Osteoblast (primary cell): ENCODE measurements at places on chromosomes 1 and 21. TPM values are rescaled to one million over a fixed set of nuclear protein-coding genes. Genes with fewer than 3 reads are reported as not detected.

DNA sequence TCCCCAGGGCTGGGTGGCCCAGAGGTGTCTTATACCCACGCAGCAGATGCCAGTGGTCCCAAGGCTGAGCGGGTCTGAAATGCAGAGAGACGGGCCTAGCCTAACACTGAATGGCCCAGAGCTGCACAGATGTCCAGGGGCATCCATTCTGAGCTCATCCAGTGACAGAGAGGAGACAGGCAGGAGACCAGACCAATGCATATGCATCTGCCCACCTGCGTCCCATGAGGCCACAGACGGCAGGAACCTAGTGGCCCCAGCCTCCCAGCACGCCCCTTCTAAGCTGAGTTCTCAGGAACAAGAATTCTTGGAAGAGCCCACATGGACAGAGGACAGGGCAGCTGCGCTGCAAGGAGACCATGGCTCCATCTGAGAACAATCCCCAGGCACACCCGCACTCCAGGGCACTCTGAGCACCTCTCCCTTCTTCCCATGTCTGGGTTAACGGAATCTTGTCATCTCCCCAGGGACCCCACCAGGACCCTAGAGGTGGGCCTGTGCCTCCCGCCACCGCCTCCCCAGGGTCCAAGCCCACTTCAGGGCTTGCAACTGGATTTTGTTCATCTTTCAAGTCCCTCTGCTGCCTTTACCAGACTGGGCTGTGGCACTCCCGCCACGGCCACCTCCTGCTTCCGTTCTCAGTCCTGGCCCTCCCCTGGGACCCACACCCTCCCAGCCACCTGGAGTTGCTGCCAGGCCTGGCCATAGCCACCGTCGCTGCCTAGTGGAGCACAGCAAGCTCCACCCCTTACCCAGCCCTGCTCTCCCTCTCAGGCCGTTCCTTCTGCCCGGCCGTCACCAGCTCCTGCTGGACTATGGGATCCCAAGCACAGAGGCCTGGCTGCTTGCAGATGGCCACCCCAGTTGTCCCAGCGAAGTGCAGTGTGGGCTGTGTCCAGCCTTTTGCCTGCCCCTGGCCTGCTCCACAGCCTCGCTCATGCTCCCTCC is 3.3 kb downstream of the WNT3A start:
- H3K27me3 ChIP-seq: peaks cover 54% of the 10 kb centered on the region
- no peaks in the 10 kb centered on the region for H3K36me3 ChIP-seq
- no peak overlapping the region for H3K27ac ChIP-seq
- H3K4me1 ChIP-seq: peaks cover 6% of the 10 kb centered on the region
- no peak overlapping the region for H3K4me3 ChIP-seq

DNA sequence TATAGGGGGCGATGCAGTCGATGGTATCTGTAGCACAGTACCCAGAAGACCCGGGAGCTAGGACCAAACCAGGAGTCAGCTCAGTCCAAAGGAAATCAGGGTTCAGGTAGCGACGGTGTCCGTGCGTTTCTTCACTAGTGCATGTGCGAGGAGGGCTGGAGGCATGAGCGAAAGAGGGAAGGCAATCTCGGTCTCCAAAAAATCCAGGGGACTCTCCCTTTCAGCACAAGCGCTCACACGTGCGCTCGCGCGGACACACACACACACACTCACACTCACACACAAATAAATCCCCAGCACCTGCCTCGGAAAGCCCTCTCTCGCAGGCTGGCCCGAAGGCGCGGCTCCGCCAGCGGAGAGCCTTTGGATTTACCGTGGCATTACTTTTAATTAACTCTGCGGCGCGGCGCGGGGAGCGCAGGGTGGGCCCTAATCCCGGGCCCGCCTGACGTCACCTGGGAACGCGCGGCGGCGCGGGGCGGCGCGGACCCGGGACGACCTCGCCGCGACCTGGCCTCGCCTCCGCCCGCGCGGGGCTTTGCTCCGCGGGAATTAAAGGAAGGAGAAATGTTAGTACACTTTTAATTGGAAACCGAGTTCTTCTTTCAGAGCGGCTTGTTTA is 121.2 kb downstream of the LMX1A start:
- no peaks in the 10 kb centered on the region for H3K4me1 ChIP-seq
- H3K4me3 ChIP-seq: no peak overlapping the region
- DNase-seq: no peak
- no peaks in the 10 kb centered on the region for H3K36me3 ChIP-seq
- H3K27me3 ChIP-seq: peaks cover 20% of the 10 kb centered on the region

DNA sequence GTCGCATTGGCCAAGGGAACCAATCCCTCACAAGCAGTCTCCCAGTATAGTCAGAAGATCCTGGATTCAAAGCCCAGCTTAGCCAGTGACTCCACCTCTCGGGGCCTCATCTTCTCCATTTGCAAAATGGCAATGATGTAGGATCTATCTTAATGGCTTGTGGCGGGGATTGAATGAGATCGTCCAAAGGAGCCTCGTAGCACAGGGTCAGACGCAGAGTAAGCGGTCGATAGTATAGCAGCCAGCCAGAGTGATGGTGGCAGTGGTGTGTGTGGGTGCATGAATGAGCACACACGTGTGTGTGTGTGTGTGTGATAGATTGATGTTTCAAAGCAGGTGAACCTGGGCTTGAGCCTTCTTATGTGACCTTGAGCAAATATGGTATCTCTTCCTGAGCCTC is 79.8 kb upstream of the WNT4 start:
- H3K36me3 ChIP-seq: no peaks in the 10 kb centered on the region
- H3K27ac ChIP-seq: no peak overlapping the region
- H3K4me3 ChIP-seq: no peak overlapping the region

DNA sequence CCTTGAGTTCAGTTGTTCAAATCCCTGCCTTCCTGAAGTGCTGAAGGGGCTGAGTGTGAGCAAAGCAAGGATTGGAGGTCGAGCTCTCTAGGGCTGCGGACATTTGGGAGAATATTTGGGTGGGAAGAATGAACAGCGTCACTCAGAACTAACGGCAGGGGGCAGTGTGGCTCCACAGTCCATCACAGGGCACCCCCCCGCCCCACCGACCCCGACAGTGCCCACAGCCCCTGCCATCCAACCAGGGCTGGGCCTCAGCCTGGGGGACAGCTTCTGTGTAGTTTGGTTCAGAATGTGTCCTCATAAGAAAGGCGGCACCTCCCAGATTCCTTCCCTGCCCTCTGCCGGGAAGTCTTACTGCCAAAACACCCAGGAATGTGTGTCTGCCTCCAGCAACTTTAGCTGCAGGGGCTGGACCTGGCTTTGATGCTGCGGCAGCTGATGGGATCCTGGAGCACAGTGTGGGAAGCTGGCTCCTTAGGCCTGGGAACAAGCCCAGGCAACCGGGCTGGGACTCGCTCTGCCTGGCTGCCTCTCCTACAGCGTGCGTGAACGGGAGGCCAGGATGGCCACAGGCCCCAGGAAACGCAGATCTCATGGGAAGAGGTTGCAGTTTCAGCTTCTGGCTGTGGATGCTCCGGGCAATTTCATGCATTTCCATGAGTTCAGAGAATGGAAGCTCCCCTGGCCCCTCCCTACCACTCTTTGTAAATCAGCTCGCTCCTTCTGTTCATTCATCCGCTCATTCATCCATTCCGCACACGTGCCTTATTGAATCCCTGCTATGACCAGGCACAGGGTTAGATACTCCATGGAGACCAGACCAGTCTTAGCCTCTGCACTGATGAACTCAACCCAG is 104.9 kb upstream of the TMPRSS2 start:
- H3K4me3 ChIP-seq: peak overlapping the region; percentile 26
- H3K36me3 ChIP-seq: no peaks in the 10 kb centered on the region
- H3K27ac ChIP-seq: peak overlapping the region; percentile 99
- H3K4me1 ChIP-seq: peaks cover 35% of the 10 kb centered on the region

- H3K4me3 ChIP-seq: no peak overlapping the region
- no peak overlapping the region for H3K27ac ChIP-seq
- no peak for DNase-seq
- no peaks in the 10 kb centered on the region for H3K36me3 ChIP-seq
- H3K27me3 ChIP-seq: no peaks in the 10 kb centered on the region
Measured at GRCh38 chr21:19045876-19046275, 642.3 kb upstream of the TMPRSS15 start.

GRCh38 chr1:25105836-25106235 is 126.5 kb downstream of the SYF2 start:
- H3K36me3 ChIP-seq: no peaks in the 10 kb centered on the region
- H3K4me3 ChIP-seq: no peak overlapping the region
- no peak for DNase-seq
- no peak overlapping the region for H3K27ac ChIP-seq
- peaks cover 8% of the 10 kb centered on the region for H3K4me1 ChIP-seq
- peaks cover 11% of the 10 kb centered on the region for H3K27me3 ChIP-seq

DNA sequence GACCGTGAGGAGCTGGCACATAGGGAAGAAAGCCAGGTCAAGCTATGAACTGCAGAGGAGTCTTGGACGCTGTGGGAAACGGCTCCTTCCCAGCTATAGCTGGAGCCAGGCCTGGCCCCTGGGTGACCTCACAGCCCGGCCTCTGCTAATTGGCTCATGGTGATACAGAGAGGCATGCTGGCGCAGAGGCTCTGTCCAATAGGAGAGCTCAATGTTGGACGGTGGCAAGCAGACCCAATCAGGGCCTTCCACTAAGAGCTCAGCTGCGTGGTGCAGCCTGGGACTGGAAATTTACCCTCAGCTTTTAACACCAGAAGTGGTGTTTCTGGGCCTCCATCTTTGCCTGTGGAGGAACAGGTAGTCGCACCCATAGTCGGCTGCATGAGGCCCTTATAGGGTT is 64.4 kb upstream of the GRHL3 start:
- peaks cover 6% of the 10 kb centered on the region for H3K27me3 ChIP-seq
- no peaks in the 10 kb centered on the region for H3K36me3 ChIP-seq
- no peak for DNase-seq

DNA sequence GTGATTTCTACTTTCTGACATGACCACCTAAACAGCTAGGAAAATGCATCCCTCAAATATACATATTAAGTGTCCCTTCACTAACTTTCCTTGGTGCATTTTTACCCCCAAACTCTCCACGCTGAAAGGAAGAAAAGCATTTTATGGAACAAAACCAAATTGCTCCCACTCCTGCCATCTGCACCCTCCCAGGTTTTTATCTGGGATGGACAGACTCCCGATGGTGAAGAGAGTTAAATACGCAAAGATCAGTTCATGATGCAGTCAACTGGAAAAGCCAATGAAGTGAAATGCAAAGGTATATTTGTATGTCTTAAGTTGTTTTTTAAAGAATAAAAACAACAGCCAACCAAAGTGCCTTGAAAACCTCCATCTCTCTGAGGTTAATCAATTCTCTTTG is 2.7 kb downstream of the DSTYK start:
- no peaks in the 10 kb centered on the region for H3K27me3 ChIP-seq
- no peak overlapping the region for H3K27ac ChIP-seq
- H3K4me1 ChIP-seq: peaks cover 26% of the 10 kb centered on the region

GRCh38 chr1:97999320-97999719 is 78.5 kb upstream of the DPYD start:
- no peak for DNase-seq
- H3K27ac ChIP-seq: peak overlapping the region; percentile 80
- no peak overlapping the region for H3K4me3 ChIP-seq
- H3K27me3 ChIP-seq: no peaks in the 10 kb centered on the region

DNA sequence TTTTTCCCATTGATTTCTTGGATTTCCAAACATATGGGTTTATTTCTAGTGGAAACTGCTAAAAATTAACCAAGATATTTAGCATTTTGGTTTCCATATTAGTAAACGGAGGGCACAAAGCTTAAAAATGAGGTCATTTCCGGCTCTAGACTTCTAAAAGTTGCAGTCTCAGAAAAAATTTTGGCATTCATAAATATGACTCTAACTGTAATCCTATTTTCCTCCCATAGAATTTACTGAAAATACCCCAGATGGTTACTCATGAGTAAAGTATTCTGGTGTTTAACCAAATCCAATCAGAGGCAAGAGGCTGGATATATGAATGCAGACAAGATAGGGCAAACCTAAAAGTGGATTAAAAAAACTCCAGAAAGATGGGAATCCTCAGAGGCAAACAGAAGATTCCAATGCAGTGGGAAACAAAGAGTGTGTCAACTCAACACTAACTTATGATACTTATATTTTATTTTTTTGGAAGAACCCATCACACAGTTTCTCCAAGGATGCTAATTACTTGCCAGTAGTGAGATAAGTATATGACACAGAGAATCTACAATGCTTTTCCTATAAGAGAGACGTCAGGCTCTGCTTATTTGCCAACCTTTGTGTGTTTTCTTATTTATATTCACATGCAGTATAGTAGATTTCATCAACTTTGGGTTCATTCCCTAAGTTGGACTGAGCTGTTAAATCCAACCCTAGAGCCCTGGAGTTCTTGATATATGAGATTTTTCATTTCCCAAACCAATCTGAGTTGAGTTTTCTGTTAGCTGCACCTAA is 90.1 kb upstream of the BCL10 start:
- H3K27me3 ChIP-seq: no peaks in the 10 kb centered on the region
- H3K36me3 ChIP-seq: peaks cover 10% of the 10 kb centered on the region
- DNase-seq: peak; percentile 73
- no peak overlapping the region for H3K4me3 ChIP-seq

DNA sequence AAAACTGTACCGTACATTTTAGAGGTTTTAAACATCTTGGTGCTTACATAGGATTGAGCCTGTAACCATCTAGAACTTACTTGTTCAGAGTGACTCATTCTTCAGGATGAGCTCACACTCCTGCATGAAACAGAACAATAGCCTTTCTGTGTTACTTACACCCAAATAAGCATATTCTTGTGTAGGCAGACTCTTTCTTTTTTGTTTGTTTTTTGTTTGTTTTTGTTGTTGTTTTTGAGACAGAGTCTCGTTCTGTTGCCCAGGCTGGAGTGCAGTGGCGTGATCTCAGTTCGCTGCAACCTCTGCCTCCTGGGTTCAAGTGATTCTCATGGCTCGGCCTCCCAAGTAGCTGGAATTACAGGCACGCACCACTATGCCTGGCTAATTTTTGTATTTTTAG is 3.8 kb upstream of the CA6 start:
- peak; percentile 94 for DNase-seq
- peaks cover 9% of the 10 kb centered on the region for H3K4me1 ChIP-seq
- no peak overlapping the region for H3K27ac ChIP-seq
- no peaks in the 10 kb centered on the region for H3K36me3 ChIP-seq
- no peak overlapping the region for H3K4me3 ChIP-seq

GRCh38 chr1:195462152-195462551 is 1146.1 kb downstream of the KCNT2 start:
- H3K4me1 ChIP-seq: no peaks in the 10 kb centered on the region
- H3K27me3 ChIP-seq: no peaks in the 10 kb centered on the region
- no peak overlapping the region for H3K27ac ChIP-seq
- no peak overlapping the region for H3K4me3 ChIP-seq

TBX15 gene
- 38.0 and 44.5 TPM in 2 replicates for total RNA-seq

ZCCHC17 gene
- 25.9 and 30.4 TPM in 2 replicates for total RNA-seq
